ENCODE measurements at places on chromosomes 7 and 10.

- no peak for DNase-seq
Measured at GRCh38 chr7:150370612-150371071, 2.0 kb downstream of the REPIN1 start.

DNA sequence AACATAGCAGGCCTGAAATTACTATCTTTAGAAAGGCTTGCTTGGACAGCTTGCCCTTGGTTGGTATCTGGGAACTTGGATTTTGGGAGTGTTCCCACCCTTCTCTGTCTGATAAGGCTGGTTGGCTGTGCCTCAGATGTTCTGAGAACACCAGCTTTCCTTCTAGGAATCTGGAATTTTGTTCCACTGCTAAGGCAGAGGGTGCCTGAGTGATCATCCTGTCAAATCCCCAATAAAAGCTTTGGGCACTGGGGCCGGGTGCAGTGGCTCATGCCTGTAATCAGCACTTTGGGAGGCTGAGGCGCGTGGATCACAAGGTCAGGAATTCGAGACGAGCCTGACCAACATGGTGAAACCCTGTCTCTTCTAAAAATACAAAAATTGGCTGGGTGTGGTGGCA is 5.0 kb downstream of the TRUB1 start:
- DNase-seq, result no peak

DNA sequence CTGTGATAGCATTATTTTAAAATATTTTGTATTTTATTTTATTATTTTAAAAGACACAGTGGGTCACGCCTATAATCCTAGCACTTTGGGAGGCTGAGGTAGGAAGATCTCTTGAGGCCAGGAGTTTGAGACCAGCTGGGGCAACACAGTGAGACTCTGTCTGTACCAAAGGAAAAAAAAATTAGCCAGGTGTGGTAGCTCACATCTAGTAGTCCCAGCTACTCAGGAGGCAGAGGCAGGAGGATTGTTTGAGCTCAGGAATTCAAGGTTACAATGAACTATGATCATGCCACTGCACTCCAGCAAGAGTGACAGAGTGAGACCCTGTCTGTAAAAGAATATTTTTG is 37.1 kb downstream of the FBXL13 start:
- DNase-seq, result no peak

DNA sequence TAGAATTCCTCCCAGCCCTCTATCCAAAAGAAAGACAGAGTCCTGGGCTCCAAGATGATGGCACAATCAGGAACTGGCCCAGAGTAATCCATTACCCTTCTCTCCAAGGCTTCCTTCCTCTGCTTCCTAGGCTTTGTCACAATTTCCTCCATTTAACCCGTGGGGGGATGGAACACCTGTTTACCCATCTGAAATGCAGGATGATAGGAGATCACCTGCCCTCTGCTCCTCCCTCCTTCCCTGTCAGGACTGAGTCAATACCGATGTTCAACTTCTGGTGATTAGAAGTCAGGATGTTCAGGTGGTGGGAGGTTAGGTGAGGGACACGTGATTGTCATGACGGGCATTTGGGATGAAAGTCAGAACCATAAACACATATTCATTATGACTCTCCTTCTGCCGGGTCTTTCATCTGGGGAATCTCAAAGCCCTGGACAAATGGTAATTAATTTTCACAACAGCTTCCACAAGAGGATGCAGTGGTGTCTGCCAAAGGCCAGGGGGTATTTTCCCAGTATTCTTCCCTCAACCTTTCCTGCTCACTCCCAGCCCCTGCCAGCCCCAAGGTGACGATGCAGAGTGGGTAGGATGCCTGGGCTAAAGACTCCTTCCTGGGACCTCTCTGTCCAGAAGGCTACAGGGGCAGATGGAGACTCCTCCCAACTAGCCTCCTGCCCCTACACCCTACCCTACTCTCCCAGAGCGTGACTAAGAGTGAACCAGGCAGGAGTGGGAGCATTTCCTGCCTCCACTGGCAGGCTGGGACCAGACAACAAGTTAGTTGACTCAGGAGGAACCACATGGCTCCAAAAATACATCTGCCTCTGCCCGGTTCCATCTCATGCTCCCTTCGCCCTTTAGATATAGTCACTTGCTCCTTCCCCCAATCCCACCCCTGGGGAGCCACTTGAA is 27.9 kb downstream of the DUSP5 start:
- DNase-seq, result no peak

- DNase-seq, result no peak
Measured at GRCh38 chr10:77001206-77001605, 636.4 kb downstream of the KCNMA1 start.

GRCh38 chr7:128986609-128987008 is 48.9 kb downstream of the IRF5 start:
- DNase-seq, result no peak

GRCh38 chr10:89278034-89278535 is 23.8 kb upstream of the IFIT2 start:
- DNase-seq, result no peak

Measured in CD4-positive, alpha-beta T cell treated with Interleukin-6 at 100 ng/mL for 8 hours (primary cell).